ENCODE measurements at places on chromosomes 13 and 19.
A peak's percentile ranks its signal among the peaks of the same experiment; 100 is the strongest.

- DNase-seq = no peak
These were observed 197.8 kb downstream of the TEX29 start for GRCh38 chr13:111518161-111518792.

DNA sequence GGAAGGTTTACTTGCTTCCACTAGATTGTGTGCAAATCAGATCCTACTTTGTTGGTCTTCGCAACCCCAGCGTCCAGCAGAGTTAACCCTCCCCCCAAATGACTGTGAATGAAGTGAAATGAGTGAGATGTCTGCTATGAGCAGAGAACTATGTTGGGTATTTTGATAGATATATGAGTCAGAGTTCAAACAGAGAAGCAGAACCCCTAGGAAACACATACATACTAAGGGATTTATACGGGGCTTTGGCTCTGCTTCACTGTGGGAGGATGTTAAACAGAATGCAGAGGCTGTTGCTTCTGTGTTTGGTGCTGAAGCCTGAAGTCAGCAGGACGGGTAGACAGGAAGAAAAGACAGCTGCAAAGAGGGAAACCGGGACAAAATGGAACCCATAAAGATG, 197.0 kb downstream of the MZT1 start:
- no peak for DNase-seq

DNA sequence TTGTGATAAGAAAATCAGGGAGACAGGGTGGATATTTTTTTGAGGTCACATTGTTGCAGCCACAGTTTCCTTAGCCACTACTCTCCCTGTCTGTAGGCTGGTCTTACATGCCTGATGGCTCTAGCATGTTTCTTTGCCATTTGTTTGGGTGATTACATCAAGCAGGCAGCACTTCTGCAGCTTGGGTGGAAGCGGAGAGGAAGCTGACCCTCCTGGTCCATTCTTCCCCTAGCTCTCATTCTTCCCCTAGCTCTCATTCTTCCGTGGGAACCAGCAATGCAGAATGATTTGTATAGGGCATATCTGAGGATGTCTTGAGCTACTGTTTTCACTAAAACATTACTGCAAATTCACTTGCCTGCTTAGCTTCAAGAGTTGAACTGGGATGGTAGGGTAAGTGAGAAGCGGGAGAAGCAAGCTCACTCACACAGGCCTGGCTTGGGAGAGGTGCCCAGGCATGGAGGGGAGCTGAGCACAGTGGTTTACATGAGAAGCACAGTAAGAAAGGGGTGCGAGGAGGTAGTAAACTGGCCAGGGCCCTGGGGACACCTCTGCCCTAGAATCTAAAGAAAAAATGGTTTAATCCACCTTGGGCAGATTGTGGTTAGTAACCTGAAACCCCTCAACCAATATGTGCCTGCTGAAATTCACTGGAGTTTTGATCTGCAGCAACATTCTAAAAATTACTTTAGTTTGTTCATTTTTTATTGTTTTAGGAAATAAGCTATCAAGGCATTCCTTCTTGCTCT, 538.9 kb downstream of the RFC3 start:
- DNase-seq = no peak

DNA sequence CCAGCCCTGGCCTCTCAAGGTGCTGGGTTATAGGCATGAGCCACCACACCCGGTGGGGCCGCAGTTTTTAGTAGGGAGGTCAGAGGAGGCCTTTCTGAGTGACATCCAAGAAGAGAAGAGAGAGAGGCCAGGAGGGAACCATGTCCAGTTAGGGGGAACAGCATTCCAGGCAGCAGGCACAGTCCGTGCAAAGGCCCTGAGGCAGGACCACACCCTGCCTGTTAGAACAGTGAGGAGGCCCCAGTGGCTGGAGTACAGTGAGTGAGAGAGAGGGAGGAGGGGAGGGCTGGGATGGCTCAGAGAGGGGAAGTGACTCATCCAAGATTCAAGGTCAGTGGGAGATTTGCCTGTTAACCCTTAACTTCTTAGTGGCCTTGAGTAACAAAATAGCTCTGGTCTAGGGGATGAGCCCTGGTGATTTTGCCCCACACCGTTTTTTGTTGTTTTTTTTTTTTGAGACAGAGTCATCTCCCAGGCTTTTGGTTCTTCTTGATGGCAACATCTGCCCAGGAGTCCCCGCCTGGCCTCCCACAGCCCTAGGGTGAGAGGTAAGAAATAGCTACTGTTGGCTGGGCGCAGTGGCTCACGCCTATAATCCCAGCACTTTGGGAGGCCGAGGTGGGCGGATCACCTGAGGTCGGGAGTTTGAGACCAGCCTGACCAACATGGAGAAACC, 2.7 kb upstream of the PLIN3 start:
- DNase-seq = peak; percentile 92

- DNase-seq = no peak
These were observed 9.9 kb downstream of the FXYD5 start for GRCh38 chr19:35164418-35164817.

- DNase-seq = no peak
These were observed 101.1 kb upstream of the IPO5 start for GRCh38 chr13:97852181-97852874.

GRCh38 chr13:52600666-52601065, 41.6 kb upstream of the HNRNPA1L2 start:
- no peak for DNase-seq

GRCh38 chr13:106753251-106753650, 185.3 kb upstream of the ARGLU1 start:
- DNase-seq = no peak

DNA sequence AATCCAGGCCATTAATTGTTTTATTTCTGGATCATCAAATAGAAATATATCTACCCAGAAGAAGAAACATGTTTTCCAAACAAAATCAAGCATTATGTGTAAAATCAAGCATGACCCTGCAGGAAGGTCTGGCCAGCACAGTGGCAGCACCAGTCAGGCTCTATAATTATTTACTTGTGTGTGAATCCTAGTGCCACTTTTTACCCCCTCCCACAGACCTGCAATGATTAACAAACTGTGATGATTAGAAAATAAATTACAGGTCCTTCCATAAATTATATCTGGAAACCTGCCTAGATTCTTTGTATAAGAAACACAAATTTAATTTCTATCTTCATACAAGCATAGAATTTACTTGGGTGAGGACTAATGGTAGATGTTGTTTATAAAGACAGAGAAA, 186.1 kb downstream of the GPC6 start:
- no peak for DNase-seq

- DNase-seq = no peak
These were observed at the start of gene SULT2A1 for GRCh38 chr19:47886010-47886559. Gene SULT2A1, minus strand, starts transcription at chr19:47886315. Its CDS starts 58 bp downstream, at chr19:47886257.

- no peak for DNase-seq
These were observed 6.9 kb downstream of the ZNF490 start for GRCh38 chr19:12603714-12604113.

DNA sequence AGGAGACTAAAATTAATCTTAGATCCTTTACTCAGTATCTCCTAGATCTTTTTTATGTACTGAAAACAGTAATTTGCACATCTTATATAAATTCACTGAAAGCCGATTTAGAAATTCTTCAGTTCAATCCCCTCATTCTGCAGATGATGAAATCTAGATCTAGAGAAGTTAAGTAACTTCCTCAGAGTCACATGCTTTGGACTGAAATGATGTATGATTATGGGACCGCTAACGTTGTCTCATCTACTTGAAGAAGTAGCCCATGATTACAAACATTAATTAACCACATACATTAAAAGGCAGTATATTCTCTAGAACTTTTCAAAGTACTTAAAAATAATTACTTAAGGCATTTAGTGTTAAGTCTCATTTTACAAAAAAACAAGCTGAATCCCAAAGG, 37.8 kb downstream of the ELF1 start:
- no peak for DNase-seq

DNA sequence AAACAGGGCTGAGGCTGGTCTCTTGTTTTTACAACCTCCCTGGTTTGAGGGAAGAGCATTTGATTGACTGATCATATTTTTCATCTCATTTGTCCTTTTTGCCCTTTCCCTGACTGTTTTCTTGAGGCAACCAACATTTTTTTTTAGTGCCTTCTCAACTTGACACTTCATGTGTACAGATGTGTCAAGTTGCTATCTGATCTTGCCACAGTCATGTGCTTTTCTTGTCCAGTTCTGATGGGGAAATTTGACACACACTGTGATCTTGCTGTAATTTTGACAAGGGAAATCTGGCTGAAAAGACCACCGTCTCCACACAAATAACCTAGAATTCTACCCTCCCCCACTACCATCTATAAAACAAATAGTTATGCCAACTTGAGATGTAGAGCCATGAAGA, 329.6 kb downstream of the KCTD12 start:
- DNase-seq = no peak

GRCh38 chr19:15423130-15423529, 4.3 kb upstream of the AKAP8L start:
- no peak for DNase-seq

Data from Panc1 (cell line).